ENCODE measurements at places on chromosomes 11 and 22.

DNA sequence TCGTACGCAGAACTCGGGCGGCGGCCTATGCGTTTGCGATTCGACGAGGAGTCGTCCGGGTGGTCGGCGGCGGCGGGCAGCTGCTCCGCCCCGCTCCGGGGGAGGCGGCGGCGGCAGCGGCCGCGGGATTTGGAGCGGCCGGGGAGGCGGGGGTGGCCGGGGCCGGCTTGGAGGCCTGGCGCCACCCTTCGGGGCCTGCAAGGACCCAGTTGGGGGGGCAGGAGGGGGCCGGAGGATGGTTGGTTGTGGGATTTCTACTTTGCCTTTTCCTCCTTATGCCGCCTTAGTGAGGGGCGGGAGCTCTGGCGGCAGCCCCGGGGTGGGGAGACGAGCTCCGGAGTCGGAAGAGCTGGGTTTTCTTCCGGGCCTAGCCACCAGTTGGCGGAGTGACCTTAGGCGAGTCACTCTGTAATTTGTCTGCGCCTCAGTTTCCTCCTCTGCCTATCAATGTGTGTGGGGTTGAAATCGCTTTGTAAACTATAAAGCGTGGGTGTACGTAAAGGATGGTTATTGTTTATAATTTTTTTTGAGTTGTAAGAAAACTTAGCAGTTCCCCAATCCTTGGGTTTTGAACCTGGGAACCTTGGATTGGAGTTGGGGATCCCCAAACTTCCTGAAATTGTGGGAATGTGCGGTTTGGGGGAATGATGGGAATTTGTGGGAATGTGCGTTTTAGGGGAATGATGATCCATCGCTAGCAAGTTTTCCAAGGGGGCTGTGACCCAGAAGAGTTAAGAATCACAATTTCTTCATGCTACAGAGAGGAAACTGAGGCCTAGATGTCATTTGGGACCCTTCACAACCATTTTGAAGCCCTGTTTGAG lies 679 bp downstream of the TUG1 start:
- peak; percentile 56 for DNase-seq

DNA sequence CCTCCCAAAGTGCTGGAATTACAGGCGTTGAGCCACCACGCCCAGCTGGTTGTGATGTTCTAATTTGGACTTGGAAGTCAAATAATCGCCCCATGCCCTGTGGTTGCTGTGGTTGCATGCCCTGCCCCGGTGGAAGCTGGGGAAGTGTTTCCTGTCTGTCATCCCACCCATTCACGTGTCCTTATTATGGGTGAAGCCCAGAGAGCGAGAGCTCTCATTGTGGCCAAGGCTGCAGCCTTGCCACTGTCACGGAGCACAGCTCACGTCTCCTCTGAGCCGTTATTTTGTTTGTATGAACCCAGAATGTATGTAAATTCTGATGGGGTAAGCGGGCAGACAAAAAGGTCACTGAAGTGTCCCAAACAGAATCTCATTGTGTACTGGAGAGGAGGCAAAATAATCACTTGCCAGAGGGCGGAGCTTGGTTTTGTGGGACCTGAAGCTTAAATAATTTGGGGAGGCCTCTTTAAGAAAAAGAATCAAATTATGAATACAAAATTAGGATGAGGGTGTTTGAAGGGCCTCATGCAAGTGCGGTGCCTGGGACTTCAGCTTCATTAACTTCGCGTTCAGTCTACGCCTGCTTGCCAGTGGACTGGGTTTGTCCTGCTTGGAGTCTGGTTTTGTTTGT lies 25.8 kb upstream of the TREH start:
- DNase-seq = peak; percentile 33

DNA sequence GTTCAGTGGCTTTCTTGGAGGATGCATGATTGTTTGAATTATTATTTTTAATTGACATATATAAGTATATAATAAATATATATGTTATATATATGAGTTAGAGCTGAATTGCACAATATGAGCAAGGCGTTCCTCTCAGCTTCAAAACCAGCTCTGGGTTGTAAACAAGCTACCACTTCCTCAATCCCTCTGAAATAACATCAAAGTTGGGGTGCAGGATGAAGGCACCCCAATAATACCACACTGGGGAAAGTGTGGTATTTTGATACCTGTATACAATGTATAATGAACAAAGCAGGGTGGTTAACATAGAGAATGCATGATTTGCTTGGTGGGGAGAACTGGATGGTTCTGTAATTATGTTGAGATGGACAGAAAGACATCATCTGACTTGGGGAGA lies 1.7 kb upstream of the SORL1 start:
- no peak for DNase-seq

GRCh38 chr11:26762089-26762488 lies 40.2 kb upstream of the SLC5A12 start:
- DNase-seq = no peak

GRCh38 chr22:22687638-22688500 lies 43.5 kb downstream of the GGTLC2 start:
- DNase-seq = peak; percentile 24

- DNase-seq = no peak
These were observed 394.3 kb downstream of the TMEM135 start for GRCh38 chr11:87432022-87432421.

GRCh38 chr22:38923463-38924346 lies 33.7 kb upstream of the APOBEC3A start:
- no peak for DNase-seq

DNA sequence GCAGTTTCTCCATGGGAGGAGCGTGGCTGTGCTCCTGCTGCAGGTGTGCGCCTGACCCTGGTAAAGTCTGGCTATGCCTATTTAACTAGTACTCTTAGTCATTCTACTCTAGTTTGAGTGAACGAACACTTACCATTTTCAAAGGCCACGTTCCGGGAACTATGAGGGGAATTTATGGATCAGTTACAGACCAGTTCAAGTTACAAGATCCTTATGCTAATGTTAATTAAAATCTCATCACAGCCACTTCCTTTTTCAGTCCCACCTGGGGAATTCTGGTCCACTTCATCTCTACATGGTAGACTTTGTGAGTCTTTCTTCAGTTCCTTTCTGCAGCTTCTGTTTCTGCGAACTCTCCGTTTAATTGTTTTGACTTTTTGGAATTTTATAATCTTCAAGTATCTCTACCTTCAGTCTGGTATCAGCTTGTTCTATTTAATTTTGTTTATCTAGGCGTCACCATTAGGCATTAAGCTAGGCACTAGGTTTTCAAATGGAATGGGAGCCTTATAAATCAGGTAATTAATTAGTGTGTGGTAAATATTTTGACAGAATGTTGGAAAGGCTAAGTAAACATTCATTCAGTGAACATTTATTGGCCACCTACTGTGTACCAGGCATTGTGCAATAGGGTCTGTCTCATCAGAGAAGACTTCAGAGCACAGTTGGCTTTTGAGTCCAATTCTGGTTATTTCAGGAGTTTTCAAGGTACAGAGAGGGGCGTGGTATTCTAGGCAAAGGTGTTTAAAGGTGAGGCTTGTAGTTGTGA lies 78.9 kb downstream of the GRK3 start:
- DNase-seq = no peak

GRCh38 chr11:122100756-122101080 lies 15.3 kb downstream of the BLID start:
- DNase-seq = no peak

- DNase-seq = no peak
These were observed 95.5 kb downstream of the WNT7B start for GRCh38 chr22:45881524-45881875.

DNA sequence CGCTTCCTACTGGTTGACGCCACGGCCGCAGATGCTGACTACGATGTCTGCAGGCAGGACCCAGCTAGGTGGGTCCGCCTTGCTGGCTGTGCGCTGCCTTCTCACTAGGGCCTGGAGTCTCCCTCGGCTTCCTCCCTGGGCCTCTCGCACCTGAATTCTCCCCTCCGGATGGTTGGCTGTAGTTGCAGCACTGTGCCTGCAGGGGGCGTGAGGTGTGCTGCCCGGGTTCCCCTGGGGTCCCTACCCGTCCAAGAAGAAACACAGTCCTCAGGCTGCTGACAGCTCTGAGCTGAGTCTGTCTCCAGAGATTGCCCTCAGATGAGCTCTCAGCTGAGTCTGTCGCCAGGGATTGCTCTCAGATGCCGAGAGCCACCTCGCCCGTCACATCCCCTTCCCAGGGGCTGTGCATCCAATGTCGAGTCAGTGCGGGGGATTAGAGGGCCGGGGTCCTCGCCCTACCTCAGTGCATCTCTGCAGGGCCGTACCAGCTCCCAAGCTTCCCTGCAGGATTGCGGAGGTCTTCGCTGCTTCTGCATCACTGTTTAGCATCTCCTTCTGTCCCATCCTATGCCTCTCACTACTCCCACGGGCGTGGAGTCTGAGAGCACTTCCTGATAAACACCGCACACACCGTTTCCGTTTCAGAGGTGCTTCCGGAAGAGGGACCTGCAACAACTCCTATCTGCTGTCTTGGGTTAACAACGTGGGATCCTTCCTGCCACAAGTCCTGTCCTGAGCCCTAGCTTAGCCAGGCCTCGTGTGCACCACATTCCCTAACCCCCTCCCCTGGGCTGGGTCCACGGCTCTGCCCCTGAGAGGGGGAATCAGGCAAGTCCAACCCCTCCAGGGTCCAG lies 196.9 kb downstream of the CSNK2A3 start:
- peak; percentile 50 for DNase-seq

GRCh38 chr11:6397636-6398035 lies 7.4 kb downstream of the SMPD1 start:
- no peak for DNase-seq

- DNase-seq = no peak
These were observed 756 bp downstream of the CLNS1A start for GRCh38 chr11:77636731-77637344.

DNA sequence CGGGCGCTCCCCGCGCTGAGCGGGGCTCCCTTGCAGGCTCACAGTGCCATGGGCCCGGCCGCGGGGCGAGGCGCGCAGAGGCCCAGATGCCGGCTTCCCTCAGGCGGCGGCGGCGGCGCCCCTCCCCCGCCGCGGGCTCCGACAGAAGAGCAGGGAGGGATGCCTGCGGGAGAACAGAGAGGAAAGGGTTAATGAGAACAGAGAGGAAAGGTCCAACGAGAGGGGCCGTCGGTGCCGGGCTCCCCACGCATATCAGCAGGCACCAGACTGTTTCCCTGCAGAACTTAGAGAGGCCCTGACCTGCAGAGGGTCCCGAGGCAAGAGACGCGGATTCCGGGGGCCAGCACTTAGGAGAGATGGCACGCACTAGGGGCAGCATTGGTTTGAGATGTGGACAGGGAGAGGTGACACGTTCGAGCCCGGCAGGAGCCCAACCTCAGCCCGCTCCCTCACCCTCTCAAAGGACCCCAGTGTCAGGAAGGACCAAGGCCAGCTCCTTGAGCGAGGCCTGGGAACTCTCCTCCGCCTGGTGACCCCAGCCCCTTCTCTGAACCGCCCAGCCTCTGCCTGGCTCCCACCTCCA lies 9.1 kb downstream of the NRXN2 start:
- no peak for DNase-seq

GRCh38 chr22:45090497-45090910 lies 73.2 kb upstream of the NUP50 start:
- DNase-seq = no peak

GRCh38 chr11:114812733-114813132 lies 134.4 kb downstream of the NXPE2 start:
- DNase-seq = no peak

DNA sequence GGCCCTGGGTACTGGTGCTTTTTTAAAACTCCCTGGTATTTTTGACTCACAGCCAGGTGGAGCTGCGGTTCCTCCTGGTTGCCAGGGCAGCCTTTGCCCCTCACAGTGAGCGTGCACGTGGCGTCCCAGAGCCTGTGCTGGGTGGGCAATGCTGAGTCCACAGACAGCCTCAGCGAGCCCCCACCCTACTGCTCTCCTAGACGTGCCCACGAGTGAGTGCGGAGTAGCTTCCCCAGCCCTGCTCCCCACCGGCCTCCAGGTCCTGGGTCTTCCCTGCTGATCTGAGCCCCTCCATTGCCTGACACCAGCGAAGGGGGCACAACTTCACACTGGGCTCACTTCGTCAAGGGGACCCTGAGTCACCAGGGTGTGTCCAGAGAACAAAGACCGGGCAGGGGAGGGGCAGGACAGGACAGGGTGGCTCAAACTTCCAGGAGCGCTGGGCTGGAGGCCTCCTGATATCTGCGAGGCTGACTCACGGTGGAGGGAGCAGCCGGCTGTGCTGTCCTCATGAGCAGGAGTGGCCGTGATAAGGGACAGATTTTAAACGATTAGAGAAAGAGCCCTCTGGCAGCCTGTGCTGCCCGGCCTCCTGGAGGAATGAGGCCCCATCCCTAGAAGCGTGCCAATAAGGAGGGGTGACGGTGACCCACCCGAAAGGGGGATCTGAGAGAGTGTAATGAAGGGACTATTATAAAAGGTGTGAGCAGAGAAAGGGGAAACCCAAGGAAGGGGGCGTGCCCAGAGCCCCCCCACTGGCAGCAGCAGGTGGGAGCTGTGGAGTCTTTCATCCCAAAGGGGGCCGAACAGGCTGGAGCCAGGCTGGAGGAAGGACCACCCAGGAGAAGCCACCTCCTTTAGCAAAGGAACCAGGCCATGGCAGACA lies 129.3 kb upstream of the FGF3 start:
- DNase-seq = no peak

DNA sequence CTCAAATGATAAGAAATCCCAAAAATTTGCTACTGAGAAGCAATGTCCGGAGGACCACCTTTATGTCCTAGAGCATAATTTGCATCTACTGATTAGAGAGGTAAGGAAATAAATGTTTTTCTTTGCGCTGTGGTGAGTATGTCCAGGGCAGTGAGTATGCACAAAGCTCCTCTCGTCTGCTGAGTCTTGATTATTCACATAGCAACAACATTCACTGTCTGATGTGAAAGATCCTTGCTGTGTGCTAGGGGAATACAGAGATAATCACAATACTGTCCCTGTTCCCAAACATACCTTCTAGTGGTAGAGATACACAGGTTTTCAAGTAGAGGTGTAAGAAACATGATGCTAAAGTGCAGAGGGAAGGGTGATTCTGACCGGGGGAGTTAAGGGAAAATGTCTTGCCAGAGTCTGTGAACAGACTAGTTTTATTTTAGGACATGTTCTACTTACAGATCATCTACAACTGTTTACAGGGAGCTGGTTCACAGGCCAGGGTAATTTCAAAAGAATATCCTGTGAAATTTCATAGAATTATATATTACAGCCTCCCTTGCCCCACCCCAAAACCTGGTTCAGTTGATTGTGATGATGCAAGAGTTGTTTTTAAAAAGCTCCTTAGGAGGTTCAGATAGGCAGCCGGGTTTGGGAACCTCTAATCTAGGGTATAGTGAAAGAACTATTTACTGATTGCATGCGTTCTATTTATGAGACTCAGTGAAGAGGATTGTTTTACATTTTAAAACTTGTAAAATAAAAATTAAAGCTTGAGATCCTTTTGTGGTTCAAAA lies 12.6 kb downstream of the MED17 start:
- DNase-seq = no peak

DNA sequence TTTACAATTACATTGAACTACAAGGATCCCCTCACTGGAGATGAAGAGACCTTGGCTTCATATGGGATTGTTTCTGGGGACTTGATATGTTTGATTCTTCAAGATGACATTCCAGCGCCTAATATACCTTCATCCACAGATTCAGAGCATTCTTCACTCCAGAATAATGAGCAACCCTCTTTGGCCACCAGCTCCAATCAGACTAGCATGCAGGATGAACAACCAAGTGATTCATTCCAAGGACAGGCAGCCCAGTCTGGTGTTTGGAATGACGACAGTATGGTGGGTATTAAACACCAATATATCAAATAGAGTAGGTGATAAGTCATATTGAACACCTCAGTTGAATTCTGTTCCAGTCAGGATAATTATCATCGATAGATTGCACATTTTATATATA lies 4.4 kb downstream of the FBXO7 start:
- DNase-seq = no peak

Data from activated T-cell treated with anti-CD3 and anti-CD28 coated beads, Interleukin-2, amount 50 U/mL, for 72 hours (primary cell).